ENCODE measurements at places on chromosomes 11 and 22.

DNA sequence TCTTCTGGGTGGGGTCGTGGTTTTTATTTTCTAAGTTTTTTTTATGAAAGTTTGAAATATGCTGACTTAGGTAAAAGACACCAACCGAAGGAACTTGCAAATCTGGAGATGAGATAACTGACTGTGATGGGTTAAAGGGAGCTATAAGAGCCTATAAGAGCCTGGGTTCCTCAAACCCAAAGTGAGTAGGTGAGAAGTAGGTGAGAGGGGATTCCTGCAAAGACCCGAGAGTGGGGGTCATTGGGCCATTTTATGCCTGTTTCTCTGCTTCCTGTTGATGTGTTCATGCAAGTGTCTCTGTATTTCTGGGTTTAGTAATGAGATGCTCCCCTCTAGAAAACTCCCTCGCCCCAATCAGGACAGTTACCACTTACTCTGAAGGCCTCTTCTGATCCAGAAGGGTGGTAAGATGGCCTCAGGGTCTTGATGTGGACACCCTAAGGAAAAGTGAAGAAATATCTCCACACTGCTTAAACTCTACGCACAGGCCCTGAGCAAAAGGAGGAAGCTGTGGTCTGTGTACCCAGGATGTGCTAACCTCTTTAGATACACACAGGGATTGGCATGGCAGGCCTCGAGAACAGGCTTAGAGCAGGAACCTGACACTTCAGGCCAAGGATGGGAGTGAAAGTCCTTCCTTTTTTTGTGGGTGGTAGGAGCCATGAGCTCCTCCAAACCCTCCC, 1.8 kb downstream of the FLI1 start:
- DNase-seq: no peak

DNA sequence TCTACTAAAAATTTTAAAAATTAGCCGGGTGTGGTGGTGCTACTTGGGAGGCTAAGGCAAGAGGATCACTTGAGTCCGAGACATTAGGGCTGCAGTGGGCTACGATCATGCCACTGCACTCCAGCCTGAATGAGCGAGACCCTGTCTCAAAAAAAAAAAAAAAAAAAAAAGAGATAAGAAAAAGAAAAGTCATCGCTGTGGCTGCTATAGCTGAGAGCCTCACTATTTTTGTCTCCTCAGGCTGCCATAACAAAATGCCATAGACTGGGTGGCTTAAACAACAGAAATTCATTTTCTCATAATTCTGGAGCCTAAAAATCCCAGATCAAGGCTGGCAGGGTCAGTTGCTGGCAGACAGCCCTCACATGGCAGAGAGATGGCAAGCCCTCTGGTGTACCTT, 30.1 kb upstream of the DEPDC7 start:
- no peak for DNase-seq

DNA sequence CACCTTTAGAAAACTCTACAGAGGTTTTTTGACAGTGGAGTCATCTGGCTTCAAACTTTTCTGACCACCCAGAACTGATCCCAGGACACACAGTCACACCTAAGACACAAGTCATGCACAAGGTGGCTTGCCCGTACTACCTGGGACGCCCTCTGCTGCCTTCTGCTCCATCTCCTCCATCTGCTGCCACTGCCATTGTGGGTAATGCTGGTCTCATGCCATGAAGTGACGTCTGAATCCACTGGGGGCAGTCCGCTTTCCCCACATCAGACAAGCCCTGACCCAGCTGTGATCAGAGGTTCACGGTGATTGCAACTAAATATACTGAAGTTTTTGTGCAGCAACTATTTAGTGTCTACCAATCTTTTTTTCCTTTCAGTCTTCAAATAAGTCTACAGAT, 5.4 kb upstream of the NDUFS8 start:
- no peak for DNase-seq

DNA sequence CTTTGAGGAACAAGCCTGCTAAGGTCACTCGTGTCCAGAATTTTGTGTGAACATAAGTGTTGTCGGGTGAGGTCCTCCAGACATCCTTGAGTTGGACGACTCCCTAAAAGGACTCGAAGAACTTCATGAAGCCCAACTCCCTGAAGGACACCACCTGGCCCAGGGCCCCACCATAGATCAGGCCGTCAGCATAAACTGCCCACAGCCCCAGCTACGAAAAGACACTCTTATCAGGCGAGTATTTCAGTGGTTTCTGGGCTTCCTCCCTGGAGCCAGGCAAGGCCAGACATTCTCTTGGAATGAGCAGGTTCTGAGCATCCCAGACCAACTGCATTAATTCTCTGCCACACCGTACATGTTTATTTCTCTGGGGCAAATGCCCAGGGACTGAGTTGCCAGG, 170.1 kb downstream of the IGLL1 start:
- DNase-seq: no peak

- DNase-seq: peak; percentile 57
These were observed 28.1 kb downstream of the ME3 start for GRCh38 chr11:86644291-86644690.

DNA sequence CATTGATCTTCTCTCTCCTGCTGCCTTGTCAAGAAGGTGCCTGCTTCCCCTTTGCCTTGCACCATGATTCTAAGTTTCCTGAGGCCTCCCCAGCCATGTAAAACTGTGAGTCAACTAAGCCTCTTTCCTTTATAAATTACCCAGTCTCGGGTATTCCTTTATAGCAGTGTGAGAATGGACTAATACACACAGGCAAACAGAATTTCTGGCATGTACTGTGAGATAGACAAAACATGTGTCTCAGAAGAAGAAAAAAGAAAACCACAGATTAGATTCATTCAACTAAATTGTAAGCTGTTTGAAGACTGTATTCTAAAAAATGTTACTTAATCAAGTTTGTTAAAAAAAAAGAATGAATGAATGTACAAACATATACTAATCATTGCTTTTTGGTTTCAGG, 1.5 kb upstream of the MMP20 start:
- no peak for DNase-seq

GRCh38 chr11:93330446-93330984, at the start of gene DEUP1:
TSS of gene DEUP1 (plus strand) at chr11:93330742. CDS start at chr11:93332260, 1,518 bp downstream.
- DNase-seq: no peak

DNA sequence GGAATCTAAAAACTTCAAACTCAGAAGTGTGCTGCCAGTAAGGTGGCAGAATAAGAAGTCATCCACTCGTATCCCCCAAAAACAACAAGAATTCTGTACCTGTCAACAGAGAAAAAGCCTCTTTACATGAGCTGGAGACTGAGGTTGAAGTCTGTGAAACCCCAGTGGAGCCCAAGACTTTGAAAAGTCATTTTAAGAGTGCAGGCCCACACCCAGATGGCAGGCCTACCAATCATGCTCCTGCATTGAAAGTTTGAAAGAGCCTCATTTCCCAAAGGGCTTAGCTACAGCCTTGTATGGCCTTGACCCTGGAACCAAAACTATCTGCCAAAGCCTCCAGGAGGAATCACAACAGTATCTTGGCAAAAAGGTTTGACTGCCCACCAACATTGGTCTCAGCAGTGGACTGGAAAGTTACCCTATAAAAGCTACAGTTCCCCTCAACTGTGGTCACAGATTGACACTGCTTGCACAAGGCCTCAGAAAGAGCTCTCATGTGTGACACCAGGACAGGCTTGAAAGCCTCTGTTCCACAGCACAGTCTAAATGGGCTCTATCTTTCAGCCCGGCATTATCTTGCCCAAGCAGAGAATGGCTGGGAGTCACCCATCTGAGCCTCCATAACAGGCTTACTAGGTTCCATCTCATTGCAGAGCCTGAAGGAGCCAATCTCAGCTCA, 47.7 kb downstream of the SLC22A9 start:
- DNase-seq: no peak

DNA sequence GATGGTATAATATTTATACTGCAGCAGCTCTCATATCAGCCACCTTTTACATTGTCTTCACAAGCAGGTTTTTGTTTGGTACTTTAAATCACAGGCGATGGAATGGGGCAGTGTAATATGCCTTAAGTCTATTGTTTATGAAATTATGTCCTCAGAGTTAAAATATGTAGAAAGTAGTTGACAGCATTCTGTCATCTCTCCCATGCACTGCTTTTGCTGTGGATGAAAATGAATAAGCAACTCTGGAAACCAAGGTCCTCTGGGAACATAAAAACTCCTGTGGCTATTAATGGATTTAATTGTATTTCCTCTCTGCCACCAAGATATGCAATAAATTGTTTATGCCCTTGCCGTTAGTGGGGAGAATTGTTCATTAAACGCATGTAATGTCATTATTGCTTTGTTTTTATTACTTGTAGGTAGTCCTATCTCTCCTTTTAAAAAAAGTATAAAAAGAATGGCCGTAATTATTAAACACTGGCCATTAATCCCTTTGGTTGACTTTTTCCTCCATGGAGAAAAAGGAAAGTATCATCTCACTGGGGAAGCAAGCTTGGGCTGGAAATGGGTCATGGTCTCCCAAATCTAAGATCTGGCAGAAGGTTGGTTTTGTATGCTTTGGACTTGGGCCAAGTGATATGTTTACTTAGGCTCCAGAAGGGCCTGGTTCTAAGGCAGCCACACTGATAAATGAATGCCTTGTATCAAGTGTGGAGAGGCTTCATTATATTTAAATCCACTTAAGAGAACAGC, 13.1 kb downstream of the PACS1 start:
- DNase-seq: no peak

DNA sequence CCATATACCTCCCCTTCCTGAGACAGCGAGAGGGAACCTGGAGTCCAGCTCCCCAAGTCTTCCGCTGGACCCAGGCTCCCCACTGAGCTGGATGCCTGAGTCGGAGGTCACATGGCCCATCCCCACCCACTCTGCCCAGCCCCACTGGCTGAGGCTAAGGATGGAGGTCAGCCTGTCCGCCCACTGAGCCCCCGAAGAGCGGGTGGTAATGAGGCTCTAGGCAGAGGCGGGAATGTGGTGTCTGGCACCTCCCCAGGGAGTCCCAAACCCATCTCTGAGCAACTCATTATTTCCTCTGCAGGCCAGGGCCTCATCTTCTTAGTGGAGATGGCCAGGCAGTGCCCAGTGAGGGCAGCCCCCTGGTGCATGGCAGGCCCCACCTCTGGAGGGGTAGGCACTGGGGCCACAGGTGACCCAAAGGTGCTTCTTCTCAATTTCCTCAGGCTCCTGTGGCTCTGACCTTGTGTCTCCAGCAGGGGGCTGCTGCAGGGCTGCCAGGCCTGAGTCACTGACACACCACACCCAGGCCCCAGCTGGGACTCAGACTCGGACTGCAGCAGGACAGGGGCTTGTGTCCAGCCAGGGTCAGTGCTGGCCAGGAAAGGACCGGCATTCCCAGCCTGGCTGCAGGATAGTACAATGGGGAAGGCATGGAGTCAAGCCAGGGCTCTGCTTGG, 10.2 kb upstream of the PDE2A start:
- peak; percentile 53 for DNase-seq

DNA sequence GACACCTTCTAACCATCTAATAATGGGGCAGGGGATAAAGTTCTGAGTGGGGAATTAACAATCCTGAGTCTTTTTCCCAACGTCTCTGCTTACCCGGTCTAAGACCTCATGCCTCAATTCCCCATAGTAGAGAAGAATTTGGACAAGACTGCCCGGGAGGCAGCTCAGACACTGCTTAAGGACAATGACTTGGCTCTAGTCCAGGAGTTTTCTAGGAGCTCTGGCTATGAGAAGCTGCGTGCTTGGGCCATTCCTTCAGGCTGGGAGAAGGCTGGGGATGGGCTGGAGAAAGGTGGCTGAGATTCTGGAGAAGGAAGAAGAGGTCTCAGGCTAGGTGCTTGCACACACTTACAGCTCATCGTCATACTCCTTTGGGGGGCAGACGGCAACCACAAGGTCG, 19.8 kb upstream of the ABCC8 start:
- peak; percentile 56 for DNase-seq

DNA sequence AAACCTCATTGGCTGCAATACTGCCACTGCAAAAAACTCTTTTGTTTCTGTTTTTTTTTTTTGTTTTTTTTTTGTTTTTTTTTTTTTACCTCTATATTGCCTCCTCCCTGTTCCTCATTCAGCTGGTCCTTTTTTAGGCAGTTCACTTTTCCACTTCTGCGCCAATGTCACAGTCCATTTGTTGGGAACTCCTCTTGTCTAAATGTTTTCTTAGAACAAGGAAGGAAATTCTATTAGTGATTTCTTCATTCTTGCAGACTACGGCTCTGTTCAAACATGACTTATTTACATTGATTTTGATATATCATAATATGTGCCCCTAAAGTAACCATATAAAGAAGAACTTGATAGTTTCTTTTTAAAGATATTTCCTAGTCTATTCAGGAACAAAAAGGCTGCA, 2.9 kb downstream of the FAM118B start:
- no peak for DNase-seq

GRCh38 chr22:17302616-17303015, 66.6 kb upstream of the CECR2 start:
- DNase-seq: no peak

GRCh38 chr11:88275636-88276035, 61.9 kb downstream of the CTSC start:
- no peak for DNase-seq

- DNase-seq: no peak
These were observed 1119.1 kb upstream of the TENM4 start for GRCh38 chr11:80559942-80560341.

DNA sequence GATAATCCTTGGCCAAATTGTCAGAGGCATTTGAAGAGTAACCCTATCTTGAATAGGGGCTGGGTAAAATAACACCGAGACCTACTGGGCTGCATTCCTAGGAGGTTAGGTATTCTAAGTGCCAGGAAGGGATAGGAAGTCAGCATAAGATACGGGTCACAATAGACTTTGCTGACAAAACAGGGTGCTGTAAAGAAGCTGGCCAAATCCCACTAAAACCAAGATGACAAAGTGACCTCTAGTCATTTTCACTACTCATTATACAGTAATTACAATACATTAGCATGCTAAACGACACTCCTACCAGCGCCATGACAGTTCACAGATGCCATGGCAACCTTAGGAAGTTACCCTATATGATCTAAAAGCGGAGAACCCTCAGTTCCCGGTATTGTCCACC, 964 bp upstream of the REXO2 start:
- peak; percentile 4 for DNase-seq

DNA sequence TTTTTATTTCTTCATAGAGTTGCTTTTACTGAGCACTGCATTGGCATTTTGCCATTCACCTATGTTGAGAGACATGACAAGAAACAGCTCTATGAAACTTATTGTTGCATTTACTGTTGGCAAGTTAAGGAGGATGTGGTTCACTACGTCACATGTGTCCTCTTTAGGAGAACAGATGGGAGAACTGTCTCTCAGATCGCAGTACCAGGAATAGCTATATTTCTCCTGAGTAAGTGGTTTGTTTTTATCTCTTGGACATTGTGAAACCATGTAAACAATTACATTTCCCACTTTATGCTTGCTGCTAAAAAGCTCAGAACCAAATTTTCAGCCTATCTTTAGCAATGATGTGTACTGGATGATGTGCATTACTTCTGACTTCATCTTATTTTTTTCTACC, 34.8 kb upstream of the PSMA1 start:
- DNase-seq: no peak

Measured in kidney capillary endothelial cell (primary cell).